ENCODE measurements at places on chromosomes 16 and 17.

DNA sequence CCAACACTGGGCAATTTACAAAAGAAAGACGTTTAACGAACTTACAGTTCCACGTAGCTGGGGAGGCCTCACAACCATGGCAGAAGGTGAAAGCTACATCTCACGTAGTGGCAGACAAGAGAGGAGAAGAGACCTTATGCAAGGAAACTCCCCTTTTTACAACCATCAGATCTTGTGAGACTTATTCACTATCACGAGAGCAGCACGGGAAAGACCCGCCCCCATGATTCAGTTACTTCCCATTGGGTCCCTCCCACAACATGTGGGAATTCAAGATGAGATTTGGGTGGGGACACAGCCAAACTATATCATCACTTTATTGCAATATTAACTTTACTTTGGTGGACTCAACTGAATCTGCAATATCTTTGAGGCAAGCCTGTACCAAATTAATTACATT, 11.9 kb upstream of the ENGASE start:
- DNase-seq = no peak

- no peak for DNase-seq
Measured at GRCh38 chr16:74767749-74768148, 6.9 kb downstream of the FA2H start.

GRCh38 chr17:73262676-73263642, 1.3 kb upstream of the CPSF4L start:
- DNase-seq = no peak

GRCh38 chr16:88306411-88306810, 76.3 kb upstream of the ZNF469 start:
- DNase-seq = no peak
